ENCODE measurements at places on chromosomes 2 and 18.
A peak's percentile ranks its signal among the peaks of the same experiment; 100 is the strongest.

DNA sequence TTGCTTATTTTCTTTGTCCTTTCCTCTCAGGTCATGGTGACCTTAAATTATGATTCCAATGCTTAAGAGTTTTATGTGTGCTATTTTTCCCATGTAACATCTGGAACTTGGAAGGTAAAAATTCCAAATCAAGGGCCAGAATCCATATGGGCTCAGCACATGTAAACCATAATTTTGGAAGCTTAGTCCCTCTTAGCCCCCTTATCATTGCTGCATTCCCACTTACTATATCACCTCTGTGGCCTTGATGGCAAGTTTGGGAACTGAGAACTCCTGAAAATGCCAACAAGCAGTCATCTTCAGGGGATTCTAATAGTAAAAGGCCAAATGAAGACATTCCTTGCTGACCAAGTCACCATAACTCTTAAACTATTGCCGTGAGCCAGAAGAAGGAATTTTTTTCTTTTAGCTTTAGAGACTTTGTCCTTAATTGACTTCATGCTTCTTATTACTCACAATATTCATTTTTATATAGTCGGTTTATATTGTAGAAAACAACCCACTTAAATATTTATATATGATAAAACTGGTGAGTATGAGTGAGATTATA is 251.4 kb downstream of the SLC8A1 start:
- no peak for DNase-seq

DNA sequence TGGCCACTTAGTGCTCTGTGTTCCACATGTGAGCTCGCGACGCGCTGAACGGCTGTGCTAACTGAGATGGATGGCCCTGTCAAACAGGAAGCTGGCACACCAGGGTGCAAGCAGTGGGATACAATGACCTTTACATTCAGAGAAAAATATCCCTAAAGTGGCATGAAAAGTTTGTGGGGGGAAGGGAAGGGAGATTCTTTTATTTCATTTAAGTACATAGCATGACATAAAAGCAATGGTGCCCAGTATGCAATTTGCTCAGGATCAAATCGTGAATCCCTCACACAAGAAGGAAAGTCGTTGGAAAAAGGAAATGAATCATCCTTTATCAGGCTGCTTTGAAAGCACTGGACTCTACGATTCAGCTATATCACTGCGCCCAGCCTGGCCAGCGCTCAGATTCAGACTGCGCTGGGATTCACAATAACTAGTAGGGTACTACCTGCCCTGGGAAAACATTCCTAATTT is 26.0 kb downstream of the SATB2 start:
- no peak for DNase-seq

DNA sequence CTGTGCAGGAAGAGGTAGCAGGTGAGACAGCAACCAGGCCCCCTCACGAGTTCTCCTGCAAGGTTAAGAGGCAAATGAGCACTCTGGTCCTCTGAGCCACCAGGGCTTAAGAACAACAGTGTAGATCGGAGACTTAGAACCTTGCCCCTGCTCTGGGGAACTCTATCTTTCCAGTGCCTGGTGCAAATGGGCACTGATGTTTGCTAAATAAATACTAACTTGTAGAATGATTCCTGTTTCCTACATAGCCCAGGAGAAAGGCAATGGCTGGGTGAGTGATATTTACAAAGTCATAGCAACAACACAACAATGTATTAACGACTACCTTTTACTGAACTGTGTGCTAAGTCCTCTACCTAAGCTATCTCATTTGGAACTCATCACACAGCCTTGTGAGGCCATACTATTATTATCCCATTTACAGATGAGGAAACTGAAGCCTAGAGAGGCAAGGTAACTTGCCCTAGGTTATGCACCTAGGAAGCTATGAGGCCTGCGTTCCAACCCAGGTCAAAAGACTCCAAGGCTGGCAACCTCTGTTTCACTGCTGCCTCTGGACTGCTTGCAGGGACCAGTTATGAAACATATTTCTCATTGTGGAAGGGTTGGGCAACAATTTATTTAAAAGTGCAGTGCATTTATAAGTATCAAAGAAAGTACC is 4.3 kb downstream of the ATP8B1 start:
- DNase-seq = no peak

GRCh38 chr2:120283649-120284048 is 31.0 kb downstream of the RALB start:
- no peak for DNase-seq

DNA sequence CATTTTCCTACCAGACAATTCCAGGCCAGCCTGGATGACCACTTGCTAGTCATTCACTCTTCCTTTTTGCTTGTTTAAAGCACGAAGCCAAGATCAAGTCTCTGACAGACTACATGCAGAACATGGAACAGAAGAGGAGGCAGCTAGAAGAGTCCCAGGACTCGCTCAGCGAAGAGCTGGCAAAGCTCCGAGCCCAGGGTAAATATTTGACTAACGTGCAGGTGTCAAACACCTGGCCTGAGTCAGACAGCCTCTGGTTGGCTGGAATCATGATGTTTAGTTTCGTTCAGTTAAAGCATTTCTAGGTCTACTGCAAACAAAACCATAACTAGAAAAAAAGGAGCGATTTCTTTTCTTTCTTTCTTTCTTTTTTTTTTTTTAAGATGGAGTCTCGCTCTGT is 44.2 kb upstream of the LYPD6B start:
- DNase-seq = no peak

GRCh38 chr2:143429932-143430679 is 300.9 kb downstream of the ARHGAP15 start:
- DNase-seq = no peak

DNA sequence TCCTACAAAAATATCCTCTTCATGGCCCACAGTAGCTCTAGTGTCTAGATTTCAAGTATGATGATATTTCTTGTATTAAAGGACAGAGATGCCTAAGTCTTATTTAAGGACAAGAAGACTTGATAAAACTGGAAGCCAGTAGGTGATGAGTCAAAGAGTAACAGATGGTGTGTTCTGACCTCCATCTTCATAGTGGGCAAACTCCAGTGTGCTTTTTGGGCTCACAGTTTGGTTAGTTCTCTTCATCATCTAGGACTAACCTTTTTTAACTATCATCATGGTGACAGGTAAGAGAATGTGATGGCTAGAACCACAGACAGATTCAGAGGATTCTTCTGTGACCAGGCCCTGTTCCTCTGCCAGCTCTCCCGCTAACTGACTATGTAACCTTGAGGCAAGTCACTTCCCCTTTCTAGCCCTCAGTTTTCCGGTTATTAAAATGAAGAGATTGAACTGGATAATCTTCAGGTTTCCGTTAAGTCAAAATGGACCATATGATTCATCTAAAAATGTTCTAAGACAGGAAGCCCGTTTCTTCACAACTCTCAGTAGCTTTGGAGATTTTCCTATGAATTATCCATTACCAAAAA is 140.3 kb upstream of the RASGRP3 start:
- no peak for DNase-seq

- no peak for DNase-seq
Observed at GRCh38 chr2:3598912-3599854, 4.3 kb downstream of the COLEC11 start.

GRCh38 chr2:162317861-162318327 is 590 bp downstream of the IFIH1 start:
- peak; percentile 4 for DNase-seq

- no peak for DNase-seq
Observed at GRCh38 chr2:1339388-1340140, 73.7 kb upstream of the TPO start.

GRCh38 chr2:96150791-96151594 is 5.8 kb upstream of the DUSP2 start:
- DNase-seq = no peak

GRCh38 chr2:6909431-6910385 is 7.5 kb upstream of the RNF144A start:
- DNase-seq = peak; percentile 81

GRCh38 chr2:231671270-231672050 is 36.9 kb upstream of the PTMA start:
- DNase-seq = no peak

GRCh38 chr2:60555783-60556139 is 2.3 kb upstream of the BCL11A start:
- no peak for DNase-seq

- DNase-seq = no peak
Observed at GRCh38 chr18:79515331-79515730, 119.6 kb downstream of the NFATC1 start.

GRCh38 chr2:112168422-112169124 is 30.4 kb downstream of the FBLN7 start:
- no peak for DNase-seq

- peak; percentile 19 for DNase-seq
Observed at GRCh38 chr2:175036582-175037018, 31.4 kb upstream of the CHN1 start.

GRCh38 chr18:53417003-53417402 is 807.5 kb downstream of the MBD2 start:
- no peak for DNase-seq

DNA sequence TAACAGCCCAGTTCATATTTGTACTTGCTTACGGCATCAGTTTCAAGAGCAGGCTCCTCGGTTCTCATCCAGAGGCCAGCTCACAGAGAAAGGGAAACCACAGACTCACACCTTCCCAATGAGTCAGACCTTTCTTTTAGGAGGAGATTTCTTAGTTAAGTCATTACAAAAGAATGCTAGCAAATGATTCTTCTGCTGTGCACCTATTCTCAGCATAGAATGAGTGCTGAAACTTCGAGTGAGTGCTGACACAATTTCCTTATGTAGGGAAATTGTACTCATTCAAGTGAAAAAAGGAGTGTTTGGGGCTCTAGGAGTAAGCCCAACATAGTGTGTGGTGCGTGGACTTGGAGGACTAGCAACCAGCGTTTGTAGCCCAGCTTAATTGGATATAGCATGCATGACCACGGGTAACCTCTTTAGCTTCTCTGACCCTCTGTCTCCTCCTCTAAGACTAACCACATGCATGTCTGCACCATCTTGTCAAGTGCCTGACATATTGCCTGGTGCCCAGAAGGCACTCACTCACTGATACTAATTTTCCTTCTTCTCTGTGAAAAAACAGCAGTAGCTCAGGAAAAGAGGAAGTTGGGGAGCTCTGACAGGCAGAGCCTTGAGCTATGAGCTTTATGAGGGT is 87.0 kb downstream of the ALPK2 start:
- peak; percentile 60 for DNase-seq

DNA sequence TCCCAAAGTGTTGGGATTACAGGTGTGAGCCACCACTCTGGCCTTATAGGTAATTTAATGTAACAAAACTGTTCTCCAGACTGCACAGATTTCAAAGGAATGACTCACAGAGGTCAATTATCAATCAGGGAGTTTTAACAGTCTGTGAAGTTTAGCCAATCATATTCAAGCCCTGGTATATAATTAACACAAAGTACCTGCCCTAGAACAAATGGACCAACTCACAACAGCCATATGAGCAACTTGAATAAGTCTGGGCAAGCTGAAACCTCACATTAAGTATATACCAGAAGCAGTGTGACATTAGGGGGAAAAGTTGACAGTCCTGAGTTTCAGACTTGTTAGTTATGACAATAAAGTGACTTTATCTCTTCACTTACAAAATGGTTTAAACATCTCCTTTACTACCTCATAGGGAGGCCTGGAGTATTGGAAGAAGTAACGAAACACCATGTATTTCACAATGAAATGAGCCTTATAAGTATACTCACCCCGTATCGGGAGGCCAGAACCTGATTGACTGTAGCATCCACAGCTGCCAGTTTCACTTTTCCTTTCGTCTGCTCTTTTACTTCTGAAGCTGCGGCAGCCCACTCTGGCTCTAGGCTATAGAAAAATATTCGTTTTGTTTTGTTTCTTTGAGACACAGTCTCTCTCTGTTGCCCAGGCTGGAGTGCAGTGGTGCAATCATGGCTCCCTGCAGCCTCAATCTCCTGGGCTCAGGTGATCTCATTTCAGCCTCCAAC is 22.2 kb downstream of the PDIA6 start:
- no peak for DNase-seq

DNA sequence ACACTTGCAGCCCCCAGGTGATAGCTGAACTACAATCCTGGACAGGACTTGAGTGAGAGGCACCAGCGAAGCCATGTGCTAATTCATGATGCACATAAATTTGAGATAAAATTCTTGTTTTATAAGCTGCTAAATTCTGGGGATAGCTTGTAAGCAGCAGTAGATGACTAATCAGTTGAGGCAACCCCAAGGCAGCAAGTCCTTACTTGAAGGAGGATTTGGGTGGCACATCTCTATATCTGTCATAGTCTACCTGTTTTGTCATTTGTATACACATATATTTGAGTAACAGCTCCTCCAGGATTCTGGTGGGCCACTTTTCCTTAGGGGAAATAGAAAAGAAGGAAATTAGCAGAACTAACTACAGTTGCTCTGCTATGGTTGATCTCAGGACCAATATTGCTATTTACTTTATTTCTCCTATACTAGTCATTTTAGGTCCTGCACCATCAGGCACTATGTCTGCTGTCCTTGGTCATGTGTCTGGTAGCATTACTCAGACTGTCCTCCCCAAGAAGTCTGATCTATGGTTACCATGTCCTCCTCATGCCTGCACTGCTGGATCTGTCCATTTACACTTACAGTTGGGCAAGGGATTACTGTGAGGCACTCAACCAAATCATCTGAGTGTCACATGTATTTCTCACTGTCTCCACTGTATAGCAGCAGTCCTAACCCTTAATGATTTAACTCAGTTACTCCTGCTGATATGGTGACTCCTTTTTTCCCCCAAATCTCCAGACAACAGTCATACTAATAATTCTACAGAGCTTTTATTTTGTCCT is 436.0 kb upstream of the CWC22 start:
- no peak for DNase-seq

DNA sequence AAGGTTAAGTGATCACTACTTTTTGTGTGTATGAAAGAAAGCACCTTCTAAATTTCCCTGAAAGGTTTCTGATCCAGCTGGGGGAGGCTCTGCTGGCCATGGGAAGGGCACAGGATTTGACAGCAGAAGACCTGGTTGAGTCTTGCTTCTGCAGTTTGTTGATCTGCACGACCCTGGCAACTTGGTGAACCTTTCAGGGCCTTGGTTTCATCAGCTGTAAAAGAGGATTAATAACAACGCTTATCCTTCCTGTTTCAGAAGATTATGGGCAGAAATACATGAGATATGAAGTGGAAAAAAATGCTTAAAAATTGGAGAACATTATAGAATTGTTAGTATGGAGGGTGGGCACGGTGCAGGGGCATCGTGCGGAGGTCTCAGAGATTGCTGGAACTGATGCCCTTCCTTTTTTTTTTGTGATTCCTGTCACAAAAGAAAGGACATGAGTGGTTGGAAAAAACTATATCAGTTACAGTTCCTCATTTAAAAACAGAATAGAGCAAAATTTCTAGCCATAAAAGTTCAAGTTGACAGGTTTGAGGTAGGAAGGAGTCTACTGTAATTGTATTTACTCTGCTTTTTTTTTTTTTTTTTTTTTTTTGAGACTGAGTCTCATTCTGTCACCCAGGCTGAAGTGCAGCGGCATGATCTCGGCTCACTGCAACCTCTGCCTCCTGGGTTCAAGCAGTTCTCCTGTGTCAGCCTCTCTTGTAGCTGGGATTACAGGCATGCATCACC is 47.4 kb downstream of the MFSD6 start:
- DNase-seq = no peak
